ENCODE measurements at places on chromosomes 2 and 18. TPM values are rescaled to one million over a fixed set of nuclear protein-coding genes. Genes with fewer than 3 reads are reported as not detected.

GRCh38 chr2:133508546-133509165, 59.6 kb downstream of the NCKAP5 start:
- no peak for DNase-seq

DNA sequence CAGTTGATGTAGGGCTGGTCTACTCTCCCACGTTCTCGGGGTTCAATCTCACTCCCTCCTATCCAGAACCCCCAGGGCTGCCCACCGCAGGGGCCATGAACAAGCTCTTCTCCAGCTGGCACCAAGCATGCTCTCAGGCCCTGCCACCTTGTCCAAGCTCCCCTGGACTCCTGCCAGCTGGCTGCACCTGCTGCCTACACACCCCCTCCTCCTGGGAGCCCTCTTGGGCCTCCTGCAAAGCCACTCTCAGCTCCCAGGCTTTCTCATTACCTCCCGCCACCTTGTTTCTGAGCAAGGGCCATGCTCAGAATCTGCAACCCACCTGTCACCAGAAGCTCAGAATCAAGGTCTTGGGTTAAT, 56.0 kb downstream of the HDAC4 start:
- no peak for DNase-seq

ALPI gene
- total RNA-seq, result not detected

ST8SIA5 gene
- not detected for total RNA-seq

PKDCC gene
- total RNA-seq, result not detected

NRP2 gene
- 2.1 TPM for total RNA-seq
